Hepatocyte (in vitro differentiated cells): ENCODE measurements at places on chromosomes 16 and 17. TPM values are rescaled to one million over a fixed set of nuclear protein-coding genes. Genes with fewer than 3 reads are reported as not detected.
A peak's percentile ranks its signal among the peaks of the same experiment; 100 is the strongest.

The CLEC3A gene
- total RNA-seq: 3.5 and 4.7 TPM in 2 replicates

The CTRB1 gene
- not detected in 2 replicates for total RNA-seq

GRCh38 chr17:78394209-78394608, 15.8 kb downstream of the PGS1 start:
- no peaks in the 10 kb centered on the region for H3K27me3 ChIP-seq
- H3K4me3 ChIP-seq: no peak overlapping the region
- no peak for DNase-seq
- peak overlapping the region; percentile 40 for H3K27ac ChIP-seq
- H3K36me3 ChIP-seq: no peaks in the 10 kb centered on the region
- H3K4me1 ChIP-seq: peaks cover 25% of the 10 kb centered on the region

The ZG16 gene
- 2.1 and 3.0 TPM in 2 replicates for total RNA-seq

GRCh38 chr17:3679531-3680126, 11.0 kb downstream of the EMC6 start:
- no peak overlapping the region for H3K4me3 ChIP-seq
- H3K4me1 ChIP-seq: no peaks in the 10 kb centered on the region
- no peaks in the 10 kb centered on the region for H3K27me3 ChIP-seq
- H3K27ac ChIP-seq: no peak overlapping the region

GRCh38 chr16:53924331-53925106, 220.6 kb downstream of the FTO start:
- no peak overlapping the region for H3K4me3 ChIP-seq
- no peaks in the 10 kb centered on the region for H3K27me3 ChIP-seq
- DNase-seq: peak; percentile 13
- peaks cover 31% of the 10 kb centered on the region for H3K4me1 ChIP-seq

DNA sequence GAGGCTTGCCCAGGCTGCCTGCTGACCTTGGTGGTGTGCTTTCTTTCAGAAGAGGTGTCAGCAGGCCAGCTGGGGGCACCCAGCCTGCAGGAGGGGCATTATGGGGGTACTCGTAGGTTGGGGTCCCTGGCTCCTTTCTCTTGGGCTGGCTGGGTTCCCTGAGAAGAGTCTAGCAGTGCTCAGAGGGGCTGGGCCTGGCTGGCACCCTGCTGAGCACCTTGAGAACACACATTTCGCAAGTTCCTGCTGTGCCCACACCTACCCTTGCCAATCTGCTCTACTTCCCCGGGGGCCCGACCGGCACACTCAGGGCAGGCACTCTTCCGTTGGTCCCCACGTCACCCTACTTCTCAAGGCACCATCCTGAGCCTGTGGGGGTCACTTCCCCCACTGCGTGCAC, 5.1 kb downstream of the CEMP1 start:
- DNase-seq: no peak
- no peaks in the 10 kb centered on the region for H3K36me3 ChIP-seq
- H3K27ac ChIP-seq: no peak overlapping the region
- H3K4me3 ChIP-seq: no peak overlapping the region

DNA sequence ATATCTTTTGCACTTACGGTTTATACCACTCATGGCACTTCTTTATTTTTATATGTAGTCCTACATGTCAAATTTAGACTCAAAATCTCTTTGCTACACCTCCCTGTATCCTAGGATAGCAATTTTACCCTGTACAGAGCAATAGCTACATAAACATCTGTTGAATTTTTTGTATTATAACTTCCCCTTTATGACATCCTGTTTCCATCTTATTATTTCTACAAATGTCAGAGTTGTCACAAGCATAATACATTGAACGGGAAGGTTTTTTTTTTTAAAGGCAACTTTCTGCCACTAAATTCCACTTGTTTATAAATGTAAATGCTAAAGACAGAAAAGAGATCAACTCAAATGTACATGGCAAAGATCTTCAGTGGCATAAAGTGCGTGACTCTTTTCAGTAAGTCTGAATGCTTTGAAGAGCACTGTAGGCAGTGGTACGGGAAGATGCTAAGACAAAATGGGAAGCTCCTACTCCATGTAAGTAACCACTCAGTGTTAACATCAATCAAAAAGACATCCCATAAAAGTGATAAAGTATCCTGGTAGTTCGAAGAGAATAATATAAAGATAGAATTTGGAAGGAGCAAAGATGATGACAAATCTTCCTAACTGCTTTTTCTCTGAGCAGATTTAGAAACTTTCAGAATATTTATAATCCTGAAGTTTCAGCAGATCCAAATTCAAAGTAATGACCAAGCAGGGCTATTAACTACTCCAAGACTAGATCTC, 26.8 kb downstream of the GNA13 start:
- no peaks in the 10 kb centered on the region for H3K4me1 ChIP-seq
- no peaks in the 10 kb centered on the region for H3K27me3 ChIP-seq
- no peak overlapping the region for H3K4me3 ChIP-seq
- no peaks in the 10 kb centered on the region for H3K36me3 ChIP-seq

The CXCL16 gene
- 38.7 and 39.9 TPM in 2 replicates for total RNA-seq

GRCh38 chr17:77957235-77957856, 1.2 kb upstream of the TNRC6C start:
- no peaks in the 10 kb centered on the region for H3K36me3 ChIP-seq
- H3K4me1 ChIP-seq: peaks cover 13% of the 10 kb centered on the region
- peak overlapping the region; percentile 45 for H3K27ac ChIP-seq
- peaks cover 19% of the 10 kb centered on the region for H3K27me3 ChIP-seq

DNA sequence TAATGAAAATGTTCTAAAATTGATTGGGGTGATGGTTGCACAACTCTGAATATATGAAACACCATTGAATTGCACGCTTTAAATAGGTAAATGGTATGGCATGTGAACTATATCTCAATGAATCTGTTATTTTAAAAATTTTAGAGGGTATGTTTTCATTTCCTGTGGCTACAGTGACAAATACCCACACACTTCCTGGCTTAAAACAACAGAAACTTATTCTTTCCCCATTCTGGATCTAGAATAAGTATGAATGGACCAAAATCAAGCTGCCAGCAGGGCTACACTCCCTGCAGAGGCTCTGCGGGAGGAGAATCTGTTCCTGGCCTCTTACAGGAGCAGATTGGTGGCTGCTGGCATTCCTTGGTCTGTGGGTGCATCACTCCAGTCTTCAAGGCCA, 11.3 kb upstream of the PECAM1 start:
- no peaks in the 10 kb centered on the region for H3K36me3 ChIP-seq
- no peak overlapping the region for H3K4me3 ChIP-seq
- DNase-seq: no peak
- H3K27me3 ChIP-seq: no peaks in the 10 kb centered on the region
- no peak overlapping the region for H3K27ac ChIP-seq

- no peaks in the 10 kb centered on the region for H3K36me3 ChIP-seq
- DNase-seq: no peak
- H3K27ac ChIP-seq: no peak overlapping the region
- peaks cover 2% of the 10 kb centered on the region for H3K27me3 ChIP-seq
These were observed 5.9 kb upstream of the CCL22 start for GRCh38 chr16:57352636-57353047.

GRCh38 chr17:6969323-6969726, 26.5 kb upstream of the ALOX12 start:
- no peaks in the 10 kb centered on the region for H3K27me3 ChIP-seq
- DNase-seq: no peak
- no peak overlapping the region for H3K4me3 ChIP-seq
- H3K36me3 ChIP-seq: no peaks in the 10 kb centered on the region

DNA sequence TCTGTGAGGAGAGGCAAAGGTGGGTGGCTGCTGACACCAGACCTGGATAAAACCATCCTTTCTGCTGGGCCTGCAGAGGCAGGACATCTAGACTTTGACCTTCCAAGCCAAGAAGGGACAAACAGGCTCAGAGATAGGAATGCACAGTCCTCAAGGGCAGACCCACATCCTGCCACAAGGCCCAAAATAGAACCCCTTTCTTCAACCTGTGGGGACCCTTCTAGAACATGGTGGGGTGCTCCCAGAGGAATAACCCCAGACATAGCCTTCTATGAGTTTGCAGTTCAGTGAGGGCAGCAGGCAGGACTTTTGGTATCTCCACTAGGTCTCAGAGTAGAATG, 3.8 kb upstream of the CBFB start:
- no peak overlapping the region for H3K4me3 ChIP-seq
- no peak for DNase-seq
- peaks cover 23% of the 10 kb centered on the region for H3K4me1 ChIP-seq
- H3K27me3 ChIP-seq: no peaks in the 10 kb centered on the region
- peak overlapping the region; percentile 59 for H3K27ac ChIP-seq
- no peaks in the 10 kb centered on the region for H3K36me3 ChIP-seq

DNA sequence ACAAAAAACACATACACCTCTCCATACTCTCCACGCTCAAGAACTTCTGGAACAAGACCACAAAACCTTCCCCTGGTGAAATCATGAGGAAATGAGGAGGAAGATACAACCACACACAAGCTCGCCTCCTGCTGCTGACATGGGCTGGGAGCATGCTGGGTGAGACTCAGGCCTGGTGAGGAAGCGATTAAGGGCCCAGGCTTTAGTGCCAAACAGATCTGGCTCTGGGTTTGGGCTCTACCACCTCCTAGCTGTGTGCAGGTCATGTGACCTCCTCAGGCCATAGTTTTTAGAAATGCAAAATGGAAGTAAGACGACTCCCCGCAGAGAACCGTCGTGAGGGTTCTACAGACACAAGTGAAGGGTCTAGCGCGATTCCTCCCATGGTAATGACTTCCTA, 41.3 kb downstream of the VAC14 start:
- no peaks in the 10 kb centered on the region for H3K27me3 ChIP-seq
- no peak for DNase-seq
- H3K4me1 ChIP-seq: peaks cover 21% of the 10 kb centered on the region
- H3K4me3 ChIP-seq: no peak overlapping the region

DNA sequence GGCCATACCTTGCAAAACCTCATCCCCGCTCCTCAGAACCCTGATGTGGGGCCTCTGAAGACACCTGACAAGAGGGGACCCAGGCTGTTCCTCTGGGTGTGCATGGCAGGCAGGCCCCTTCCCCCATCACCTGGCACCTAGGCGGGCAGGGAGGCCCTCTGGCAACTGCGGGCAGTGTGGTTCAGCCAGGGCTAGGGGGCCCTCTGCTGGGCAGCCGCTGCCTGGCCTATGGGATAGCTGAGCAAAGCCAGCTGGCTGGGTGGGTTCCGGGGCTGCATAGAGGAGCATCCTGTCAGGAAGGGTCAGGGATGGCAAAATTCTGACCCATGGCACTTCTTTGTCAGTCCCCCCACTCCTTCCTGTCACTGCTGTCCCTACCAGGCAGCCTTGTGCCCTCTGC, 228.7 kb upstream of the ASIC2 start:
- H3K27ac ChIP-seq: no peak overlapping the region
- no peaks in the 10 kb centered on the region for H3K36me3 ChIP-seq
- peaks cover 5% of the 10 kb centered on the region for H3K4me1 ChIP-seq
- no peak overlapping the region for H3K4me3 ChIP-seq

The ZPBP2 gene
- not detected in 2 replicates for total RNA-seq

- no peak for DNase-seq
- no peak overlapping the region for H3K27ac ChIP-seq
- no peak overlapping the region for H3K4me3 ChIP-seq
- peaks cover 4% of the 10 kb centered on the region for H3K4me1 ChIP-seq
- no peaks in the 10 kb centered on the region for H3K36me3 ChIP-seq
- no peaks in the 10 kb centered on the region for H3K27me3 ChIP-seq
These were observed 3.1 kb upstream of the AP2B1 start for GRCh38 chr17:35584061-35584460.

- H3K36me3 ChIP-seq: no peaks in the 10 kb centered on the region
- no peak for DNase-seq
- H3K27ac ChIP-seq: peak overlapping the region; percentile 80
- no peaks in the 10 kb centered on the region for H3K27me3 ChIP-seq
- H3K4me3 ChIP-seq: no peak overlapping the region
- peaks cover 10% of the 10 kb centered on the region for H3K4me1 ChIP-seq
These were observed 15.0 kb downstream of the TMEM92 start for GRCh38 chr17:50289278-50289677.

- peaks cover 83% of the 10 kb centered on the region for H3K27me3 ChIP-seq
- peaks cover 22% of the 10 kb centered on the region for H3K4me1 ChIP-seq
- H3K27ac ChIP-seq: no peak overlapping the region
These were observed 2.4 kb downstream of the FOXL1 start for GRCh38 chr16:86580791-86581170.
